Stimulated activated CD8-positive, alpha-beta memory T cell treated with anti-CD3 and anti-CD28 coated beads, Interleukin-7, amount 100 ng/mL, for 1 hour (primary cell): ENCODE measurements at places on chromosomes 13 and 19.

DNA sequence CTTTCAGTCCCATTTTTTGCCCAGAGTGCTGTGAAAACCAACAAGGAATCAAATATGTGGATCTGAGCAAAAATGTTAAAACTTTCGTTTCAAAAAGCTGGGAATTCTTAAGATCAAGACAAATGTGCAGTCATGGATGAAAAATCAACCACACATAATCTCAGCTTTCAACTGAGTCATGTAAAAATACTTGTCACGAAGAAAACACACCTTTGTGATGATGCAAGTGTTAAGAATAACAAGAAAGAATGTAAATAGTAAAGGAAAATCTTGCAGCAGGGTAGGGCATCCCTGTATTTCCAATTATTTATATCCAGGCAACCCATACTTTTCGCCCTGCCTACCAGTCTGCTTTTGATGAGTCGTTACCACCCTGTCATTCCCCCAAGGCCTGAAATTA lies 27.4 kb upstream of the DCLK1 start:
- DNase-seq = no peak

GRCh38 chr13:51562011-51562671 lies 22.1 kb upstream of the WDFY2 start:
- DNase-seq = no peak

GRCh38 chr13:30091035-30091434 lies 216.3 kb downstream of the KATNAL1 start:
- no peak for DNase-seq

DNA sequence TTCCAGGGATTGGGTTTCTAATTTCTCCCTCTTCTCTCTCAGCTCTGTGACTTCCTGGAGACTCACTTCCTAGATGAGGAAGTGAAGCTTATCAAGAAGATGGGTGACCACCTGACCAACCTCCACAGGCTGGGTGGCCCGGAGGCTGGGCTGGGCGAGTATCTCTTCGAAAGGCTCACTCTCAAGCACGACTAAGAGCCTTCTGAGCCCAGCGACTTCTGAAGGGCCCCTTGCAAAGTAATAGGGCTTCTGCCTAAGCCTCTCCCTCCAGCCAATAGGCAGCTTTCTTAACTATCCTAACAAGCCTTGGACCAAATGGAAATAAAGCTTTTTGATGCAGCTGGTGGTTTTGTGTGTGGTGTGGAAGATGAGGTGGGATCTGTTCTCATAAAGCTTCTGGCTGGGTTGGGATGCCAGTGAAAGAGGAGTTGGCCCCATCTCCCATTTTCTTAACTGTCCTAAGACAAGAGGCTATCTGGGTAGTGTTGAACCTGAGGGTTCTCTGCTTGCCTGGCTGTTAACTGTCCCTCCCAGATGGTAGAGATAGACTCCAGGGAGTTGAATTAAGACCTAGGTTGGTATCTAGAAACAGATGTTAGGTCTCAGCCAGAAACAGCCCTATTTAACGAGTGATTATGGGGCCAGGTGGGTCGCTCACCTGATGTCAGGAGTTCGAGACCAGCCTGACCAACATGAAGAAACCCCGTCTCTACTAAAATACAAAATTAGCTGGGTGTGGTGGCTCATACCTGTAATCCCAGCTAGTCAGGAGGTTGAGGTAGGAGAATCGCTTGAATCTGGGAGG lies 1.6 kb downstream of the FTL start:
- DNase-seq = no peak

DNA sequence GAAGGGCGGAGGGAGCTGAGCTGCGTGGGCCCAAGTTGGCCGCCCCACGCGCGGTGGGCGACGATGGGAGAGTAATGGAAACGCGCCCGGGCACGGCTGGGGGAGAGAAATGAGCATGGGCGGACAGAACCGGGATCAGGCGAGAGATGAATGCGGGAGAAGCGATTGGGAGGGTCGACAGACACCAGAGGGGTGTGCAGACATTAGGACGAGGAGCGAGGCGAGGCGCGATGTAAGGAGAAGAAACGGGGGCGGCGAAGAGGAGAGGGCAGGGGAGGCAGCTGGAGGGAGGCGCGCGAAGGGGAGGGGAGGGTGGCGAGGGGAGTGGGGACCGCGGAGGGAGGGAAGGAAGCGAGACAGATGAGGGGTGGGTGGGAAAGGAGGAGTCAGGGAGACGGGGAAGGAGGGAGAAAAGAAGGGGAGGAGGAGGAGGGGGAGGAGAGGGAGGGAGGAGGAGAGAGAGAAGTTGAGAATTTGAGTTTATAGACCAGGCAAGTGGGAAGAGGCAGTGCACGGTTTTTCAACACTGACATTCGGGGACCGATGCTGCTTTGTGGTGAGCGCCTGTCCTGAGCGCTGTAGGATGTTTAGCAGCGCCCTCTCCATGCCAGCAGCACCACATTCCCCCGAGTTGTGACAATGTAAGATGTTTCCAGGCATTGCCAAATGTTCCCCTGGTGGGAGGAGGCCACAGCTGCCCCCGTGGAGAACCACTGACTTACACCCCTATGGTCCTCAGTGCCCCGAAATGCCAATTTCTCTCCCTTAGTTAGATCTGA lies at the start of gene SHISA7:
TSS of gene SHISA7 (minus strand) at position 256 of the 779 bp plus-strand sequence. CDS start 437 bp downstream, outside the sequence.
- no peak for DNase-seq
